Activated CD4-positive, alpha-beta memory T cell treated with anti-CD3 and anti-CD28 coated beads, Interleukin-2, amount 10 ng/mL, durations not matched to agents 7 days and 5 days (primary cell): ENCODE measurements at places on chromosomes 13 and 19. TPM values are rescaled to one million over a fixed set of nuclear protein-coding genes. Genes with fewer than 3 reads are reported as not detected.

DNA sequence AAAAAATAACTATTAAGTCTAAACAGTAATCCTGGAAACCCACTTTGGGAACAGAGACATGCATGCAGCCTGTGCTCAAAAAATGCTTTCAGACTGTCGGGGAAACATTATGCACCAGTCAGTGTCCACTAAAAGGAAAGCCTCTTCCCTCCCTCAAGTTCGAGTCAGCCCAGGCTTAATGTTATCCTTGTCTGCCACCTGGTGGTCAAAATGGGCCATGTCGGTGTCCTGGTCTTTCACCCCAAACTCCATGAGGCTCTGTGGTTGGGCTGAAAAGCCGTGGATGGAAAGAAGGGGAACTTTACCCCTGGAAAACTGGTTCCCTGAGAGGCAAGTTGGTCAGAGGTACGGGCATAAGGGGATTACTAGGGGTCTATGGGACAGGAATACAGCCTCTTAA is 88.4 kb upstream of the ZNF492 start:
- peak; percentile 26 for DNase-seq

- DNase-seq: peak; percentile 34
Measured at GRCh38 chr13:84896128-84896527, 903.1 kb downstream of the SLITRK6 start.

GRCh38 chr19:16429759-16430091 is 42.0 kb downstream of the EPS15L1 start:
- DNase-seq: no peak

DNA sequence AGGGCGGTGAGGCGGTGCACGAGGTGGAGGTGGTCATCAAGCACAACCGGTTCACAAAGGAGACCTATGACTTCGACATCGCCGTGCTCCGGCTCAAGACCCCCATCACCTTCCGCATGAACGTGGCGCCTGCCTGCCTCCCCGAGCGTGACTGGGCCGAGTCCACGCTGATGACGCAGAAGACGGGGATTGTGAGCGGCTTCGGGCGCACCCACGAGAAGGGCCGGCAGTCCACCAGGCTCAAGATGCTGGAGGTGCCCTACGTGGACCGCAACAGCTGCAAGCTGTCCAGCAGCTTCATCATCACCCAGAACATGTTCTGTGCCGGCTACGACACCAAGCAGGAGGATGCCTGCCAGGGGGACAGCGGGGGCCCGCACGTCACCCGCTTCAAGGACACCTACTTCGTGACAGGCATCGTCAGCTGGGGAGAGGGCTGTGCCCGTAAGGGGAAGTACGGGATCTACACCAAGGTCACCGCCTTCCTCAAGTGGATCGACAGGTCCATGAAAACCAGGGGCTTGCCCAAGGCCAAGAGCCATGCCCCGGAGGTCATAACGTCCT is 9.4 kb upstream of the PROZ start:
- DNase-seq: no peak

DNA sequence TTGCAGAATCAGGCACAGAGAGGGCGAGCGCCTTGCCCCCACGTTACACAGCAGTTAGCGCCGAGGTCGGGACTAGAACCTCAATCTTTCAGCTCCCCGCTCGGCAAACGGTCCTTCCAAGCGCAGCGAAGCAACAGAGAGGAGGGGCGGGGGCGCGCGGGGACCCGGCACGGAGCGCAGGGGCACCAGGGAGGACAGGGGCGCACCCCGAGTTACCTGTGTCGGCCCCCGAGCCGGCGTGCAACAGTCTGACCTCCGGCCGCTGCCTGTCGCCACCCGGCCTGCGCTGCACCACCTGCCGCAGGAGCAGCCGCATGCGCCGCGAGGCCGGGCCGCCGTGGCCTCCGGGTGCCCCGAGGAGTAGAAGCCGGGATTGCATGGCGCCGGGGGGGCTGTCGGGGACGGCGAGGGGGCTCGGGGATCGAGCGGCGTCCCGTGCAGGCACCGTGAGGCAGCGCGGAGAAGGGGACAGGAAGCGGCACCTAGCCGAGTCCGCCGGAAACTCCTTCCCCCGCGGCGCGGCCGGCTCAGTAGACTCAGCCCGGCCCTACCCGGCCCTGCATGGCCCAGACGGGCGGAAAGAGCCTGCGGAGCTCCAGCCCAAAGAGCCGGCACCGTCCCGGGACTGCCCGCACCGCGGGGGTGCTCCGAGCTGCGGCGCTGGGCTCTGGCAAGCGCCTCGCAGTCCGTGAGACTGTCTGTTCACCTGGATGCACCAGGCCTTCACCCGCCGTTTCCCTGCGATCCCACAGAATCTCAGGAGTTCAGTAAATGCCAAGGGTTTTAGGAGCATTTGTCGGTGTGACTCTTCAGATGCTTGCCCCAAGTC is at the start of gene VWA8:
Gene VWA8 (minus strand): TSS at position 473 of the 829 bp plus-strand sequence. CDS start 94 bp downstream, at position 379.
- peak; percentile 87 for DNase-seq

DNA sequence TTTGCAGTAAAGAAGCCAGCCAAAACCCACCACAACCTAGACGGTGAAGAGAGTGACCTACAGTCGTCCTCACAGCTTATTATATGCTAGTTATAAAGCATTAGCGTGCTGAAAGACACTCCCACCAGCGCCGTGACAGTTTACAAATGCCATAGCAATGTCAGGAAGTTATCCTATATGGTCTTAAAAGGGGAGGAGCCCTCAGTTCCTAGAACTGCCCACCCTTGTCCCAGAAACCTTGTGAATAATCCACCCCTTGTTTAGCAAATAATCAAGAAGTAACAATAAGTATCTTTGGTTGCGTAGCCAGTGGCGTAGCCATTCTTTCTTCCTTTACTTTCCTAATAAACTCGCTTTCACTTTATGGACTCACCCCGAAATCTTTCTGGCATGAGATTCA is 227.9 kb upstream of the ARGLU1 start:
- no peak for DNase-seq

DNA sequence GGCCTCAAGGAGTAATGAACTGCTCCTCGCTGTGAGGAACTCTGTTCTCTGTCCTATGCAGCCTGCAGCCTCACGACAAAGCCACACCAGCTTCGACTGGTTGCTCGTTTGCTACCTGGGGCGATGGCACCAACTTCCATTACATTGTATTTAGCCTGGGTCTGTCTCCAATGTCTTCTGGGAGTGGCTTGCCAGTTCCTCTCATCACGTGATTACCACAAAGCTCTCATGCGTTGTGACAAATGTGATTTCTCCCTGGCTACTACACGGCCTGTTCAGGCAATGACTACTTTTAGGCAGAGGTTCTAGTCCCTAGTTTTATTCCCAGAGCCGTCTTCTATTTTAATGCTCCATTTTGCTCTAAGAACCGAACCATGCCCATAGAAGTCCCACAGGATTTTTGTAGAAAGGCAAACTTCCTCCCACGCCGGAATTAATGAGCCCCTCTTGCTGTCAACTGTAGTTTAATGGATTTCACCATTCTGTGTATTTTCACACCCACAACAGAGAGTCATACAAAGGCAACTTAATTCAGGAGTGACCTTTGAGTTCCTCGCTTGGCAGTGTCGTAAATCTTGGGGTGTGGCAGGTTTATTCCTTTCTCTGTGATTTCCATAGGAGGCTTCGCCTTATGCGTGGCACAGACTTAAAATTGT is 351.9 kb downstream of the EFNB2 start:
- no peak for DNase-seq

- DNase-seq: peak; percentile 68
Measured at GRCh38 chr19:34351382-34351826, 13.6 kb upstream of the GPI start.

DNA sequence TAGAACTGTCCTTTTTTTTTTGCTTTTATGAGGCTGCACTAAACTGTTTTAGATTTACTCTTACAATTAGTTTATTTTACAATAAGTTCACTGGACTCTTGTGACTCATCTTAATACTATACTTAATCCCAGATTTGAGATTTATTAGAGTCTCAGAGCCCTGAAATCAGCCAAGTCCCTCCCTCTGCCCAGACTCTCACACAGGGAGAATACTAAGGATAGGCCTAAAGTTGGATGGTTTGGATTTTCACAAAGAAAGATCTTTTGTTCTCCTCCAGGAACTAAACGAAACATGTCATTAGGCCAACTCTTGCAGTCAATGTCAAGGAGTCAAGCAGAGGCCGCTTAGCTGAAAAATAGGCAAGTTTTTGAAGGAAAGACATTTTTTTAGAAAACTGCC is 42.7 kb upstream of the MIR17HG start:
- no peak for DNase-seq

DNA sequence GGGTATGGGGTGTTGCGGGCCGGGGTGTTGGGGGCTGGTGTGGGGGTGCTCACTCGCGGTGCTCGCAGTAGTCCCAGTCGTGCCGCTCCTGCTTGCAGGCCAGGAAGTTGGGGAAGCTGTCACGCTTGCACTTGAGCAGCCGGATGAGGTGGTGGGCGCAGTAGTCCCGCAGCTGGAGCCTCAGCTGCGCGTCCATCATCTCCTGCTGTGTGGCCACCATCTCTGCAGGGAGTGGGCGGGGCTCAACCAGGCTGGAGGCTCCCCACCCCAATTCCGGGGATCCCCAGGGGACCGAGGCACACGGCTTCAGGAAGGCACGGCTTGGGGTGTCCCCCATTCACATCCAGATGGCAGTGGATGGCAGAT is 5.2 kb downstream of the NDUFB7 start:
- DNase-seq: no peak

DNA sequence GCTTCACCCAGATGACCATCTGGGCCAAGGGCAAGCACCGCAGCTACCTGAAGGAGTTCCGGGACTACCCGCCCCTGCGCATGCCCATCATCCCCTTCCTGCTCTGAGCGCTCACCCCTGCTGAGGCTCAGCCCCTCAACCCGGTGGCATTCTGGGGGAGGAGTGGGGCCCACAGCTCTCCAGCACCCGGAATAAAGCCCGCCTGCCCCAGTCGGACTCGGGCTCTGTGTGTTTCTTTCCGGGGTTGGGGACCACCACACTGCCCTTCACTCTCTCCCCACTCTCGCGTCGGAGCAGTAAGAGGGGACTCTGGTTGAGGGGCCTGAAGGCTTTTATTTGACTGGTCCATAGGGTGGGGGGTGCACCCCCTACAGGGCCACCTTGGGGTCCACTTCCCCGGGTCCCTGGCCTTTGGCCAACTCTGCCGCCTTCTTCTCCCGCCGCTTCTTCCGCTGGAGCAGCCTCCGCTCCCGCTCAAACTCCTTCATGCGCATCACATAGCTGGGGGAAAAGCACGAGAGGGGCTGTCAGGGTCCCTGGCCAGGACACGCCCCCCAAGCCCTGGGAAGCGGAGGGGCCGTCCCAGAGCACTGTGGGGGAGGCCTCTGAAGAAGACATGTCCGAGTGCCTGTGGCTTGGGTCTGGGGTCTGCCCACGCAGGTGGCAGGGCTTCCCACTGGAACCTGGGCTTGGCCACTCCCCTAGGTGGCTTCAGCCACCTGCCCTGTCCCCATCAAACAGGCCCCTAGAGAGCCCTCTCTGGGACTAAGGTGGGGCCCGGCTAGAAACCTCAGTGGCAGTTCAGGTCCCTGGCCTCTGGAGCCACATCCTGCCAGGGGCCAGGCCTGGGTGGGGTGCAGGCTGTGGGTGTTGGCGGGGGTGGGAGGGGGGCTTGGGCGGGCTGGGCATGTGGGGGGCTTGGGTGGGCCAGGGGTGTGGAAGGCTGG is 5.8 kb downstream of the NDUFB7 start:
- DNase-seq: no peak

GRCh38 chr19:38264486-38265212 is at the start of gene SPINT2:
SPINT2 (plus strand) TSS chr19:38264573; CDS start chr19:38264893, 320 bp downstream.
- no peak for DNase-seq

SPRED3 gene
- 2.1 TPM for total RNA-seq

DKKL1 gene
- total RNA-seq: not detected

ZNF350 gene
- total RNA-seq: 14.0 TPM

TEKTIP1 gene
- 6.6 TPM for total RNA-seq
